T follicular helper cell (primary cell): ENCODE measurements at places on chromosomes 1 and 21.

DNA sequence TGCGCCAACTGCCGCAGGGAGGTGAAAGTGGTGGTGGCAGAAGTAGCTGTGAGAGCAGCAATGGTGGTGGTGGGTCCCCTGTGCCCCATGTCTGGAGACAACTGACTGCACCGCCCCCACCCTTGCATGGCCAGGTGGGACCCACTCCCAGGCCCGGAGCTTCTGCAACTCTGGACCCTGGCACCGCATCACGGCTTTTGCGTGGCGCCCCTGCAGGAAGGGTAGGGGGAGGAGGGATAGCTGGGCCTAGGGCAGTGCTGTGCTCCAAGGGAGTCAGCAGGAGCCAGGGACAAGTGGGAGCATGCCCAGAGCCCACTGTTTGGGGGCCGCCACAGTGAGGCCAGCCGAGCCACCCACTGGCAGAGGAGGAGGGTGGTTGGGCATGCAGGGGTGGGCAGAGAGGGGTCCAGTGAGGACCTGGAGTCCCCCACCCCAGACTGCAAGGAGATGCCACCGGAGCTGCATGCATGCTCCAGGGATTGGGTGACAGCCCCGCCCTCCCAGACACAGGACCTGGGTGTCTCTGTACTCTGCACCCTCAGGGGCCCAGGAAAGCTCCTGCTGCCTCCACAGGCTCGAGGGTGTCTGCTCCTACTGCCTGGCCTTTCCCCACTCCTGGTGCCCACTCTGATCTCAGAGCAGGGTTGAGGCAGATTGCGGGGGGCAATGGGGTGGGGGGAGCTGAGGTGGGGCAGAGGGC, 9.8 kb upstream of the CTTNBP2NL start:
- no peak for DNase-seq

- no peak for DNase-seq
Observed at GRCh38 chr1:111392042-111392441, 35.5 kb downstream of the OVGP1 start.

GRCh38 chr1:36023098-36023769, 60.7 kb upstream of the TEKT2 start:
- DNase-seq: no peak

- DNase-seq: no peak
Observed at GRCh38 chr1:201756406-201756805, 72.6 kb upstream of the IPO9 start.

GRCh38 chr1:153763365-153764225, 11.6 kb upstream of the SLC27A3 start:
- no peak for DNase-seq

DNA sequence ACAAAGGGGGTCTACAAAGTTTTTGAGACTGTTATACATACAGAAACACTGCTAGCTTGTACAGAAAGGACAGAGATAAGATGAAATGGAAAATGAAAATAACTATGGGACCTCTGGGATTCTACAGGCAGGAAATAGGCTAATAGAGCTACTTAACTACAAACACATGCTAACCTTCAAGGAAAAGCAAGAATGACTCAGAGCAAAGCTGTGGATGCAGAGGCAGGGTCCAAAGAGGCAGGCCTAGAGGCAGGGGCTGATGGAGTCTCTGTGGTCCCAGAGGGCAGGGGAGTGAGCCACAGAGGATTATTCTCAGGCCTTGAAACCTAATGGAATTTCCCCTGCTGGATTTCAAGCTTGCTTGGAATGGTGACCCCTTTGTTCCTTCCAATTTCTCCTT, 18.7 kb upstream of the GOLT1A start:
- DNase-seq: no peak

GRCh38 chr21:25283720-25284119, 323.6 kb downstream of the MRPL39 start:
- DNase-seq: no peak

DNA sequence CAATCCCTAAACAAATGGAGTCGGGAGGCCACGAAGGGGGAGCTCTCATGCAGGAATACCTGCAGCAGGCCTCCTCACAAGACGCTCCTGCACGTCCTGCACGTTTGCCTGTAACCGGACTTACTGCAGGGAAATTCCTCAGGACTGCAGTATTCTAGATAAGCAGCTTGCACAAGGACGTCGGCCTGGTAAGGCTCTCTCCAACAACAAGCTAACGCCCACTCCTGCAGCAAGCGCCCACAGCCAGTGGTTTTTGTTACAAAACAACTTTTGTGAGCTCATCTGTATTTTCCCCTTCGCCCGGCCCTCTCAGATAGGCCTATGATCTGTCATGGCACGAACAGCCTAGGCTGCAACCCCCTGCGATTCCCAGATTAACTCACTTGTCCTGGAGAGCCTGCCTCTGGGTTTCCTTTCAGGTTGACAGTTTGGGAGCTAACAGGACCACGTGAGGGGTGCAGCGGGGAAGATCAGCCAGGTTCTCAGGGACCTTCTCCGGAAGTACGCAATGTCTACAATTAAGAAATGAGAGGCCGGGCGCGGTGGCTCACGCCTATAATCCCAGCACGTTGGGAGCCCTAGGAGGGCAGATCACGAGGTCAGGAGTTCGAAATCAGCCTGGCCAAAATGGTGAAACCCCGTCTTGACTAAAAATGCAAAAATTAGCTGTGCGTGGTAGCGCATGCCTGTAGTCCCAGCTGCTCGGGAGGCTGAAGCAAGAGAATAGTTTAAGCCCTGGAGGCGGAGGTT, 921 bp upstream of the MIB2 start:
- DNase-seq: peak; percentile 42

DNA sequence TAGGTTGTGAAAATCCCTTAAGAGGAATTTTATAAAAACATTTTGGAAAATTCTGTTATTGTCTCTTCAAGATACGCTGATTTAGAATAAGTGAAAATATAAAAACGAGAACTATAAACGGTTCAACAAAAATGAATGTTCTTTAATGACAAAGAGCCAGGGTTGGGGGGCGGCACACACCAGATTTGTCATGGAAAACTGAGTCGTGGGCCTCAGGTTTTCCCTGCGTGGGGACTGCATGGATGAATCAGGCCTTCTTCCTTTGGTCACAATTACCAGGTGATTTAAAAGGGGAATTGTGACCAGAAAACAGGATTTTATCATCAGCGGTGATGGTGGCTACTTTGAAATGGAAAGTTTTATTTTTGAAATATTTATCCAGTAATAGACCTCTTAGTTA, 8.6 kb downstream of the LHX4 start:
- DNase-seq: no peak

GRCh38 chr1:119715542-119715941, 3.8 kb downstream of the PHGDH start:
- no peak for DNase-seq

DNA sequence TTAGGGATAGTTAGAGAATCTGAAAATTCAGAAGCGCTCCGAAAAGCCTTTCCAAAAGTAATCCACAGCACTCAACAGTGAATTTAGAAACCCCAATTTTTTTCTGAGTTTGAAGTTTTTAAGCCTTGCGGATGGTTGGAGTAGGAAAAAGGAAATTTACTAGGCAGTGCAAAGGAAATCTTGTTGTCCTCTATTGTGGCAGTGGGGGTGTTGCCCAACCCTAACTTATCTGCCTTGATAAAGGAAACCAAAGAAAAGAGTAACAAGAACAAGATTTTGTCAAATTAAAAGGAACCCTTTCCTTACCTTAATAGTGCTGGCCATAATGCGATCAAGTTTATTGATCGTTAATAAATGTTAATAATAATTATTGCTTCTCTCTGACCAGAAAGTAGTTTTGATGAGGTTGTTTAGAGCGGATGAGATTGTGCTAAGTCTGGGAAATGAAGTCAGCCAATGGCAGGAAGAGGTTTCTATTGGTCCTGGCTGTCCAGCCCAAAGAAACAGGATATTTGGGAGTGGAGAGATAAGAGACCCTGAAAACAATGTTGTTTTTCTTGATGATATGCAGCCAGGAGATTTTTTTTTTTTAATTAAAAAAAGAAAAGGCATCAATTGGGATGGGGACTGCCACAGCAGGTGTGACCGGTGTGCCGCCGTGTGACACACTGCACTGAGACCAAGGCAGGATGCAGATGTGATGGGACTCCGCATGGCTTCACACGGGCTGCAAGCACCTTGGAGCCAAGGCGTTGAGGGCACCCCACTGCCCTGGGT, at the start of gene ERG:
Gene ERG (minus strand): TSS at position 421 of the 777 bp plus-strand sequence. CDS start 97 bp downstream, at position 324.
- no peak for DNase-seq
